ENCODE measurements at places on chromosomes 5 and 9. TPM values are rescaled to one million over a fixed set of nuclear protein-coding genes. Genes with fewer than 3 reads are reported as not detected.

The LRRC19 gene
- total RNA-seq: not detected

The TMEM250 gene
- total RNA-seq: 38.2 TPM

The IL4 gene
- total RNA-seq: not detected

The HNRNPA0 gene
- total RNA-seq: 13.9 TPM

The FBXL7 gene
- 5.7 TPM for total RNA-seq

The CLINT1 gene
- 83.1 TPM for total RNA-seq

The GNA14 gene
- total RNA-seq: 0.73 TPM

The SLC4A9 gene
- not detected for total RNA-seq

The PGM5 gene
- total RNA-seq: 4.0 TPM

The GRM6 gene
- not detected for total RNA-seq

The SPAG8 gene
- total RNA-seq: 2.2 TPM

The SHISAL2B gene
- total RNA-seq: not detected

The FGF10 gene
- under 0.01 TPM for total RNA-seq

The FOXD4L3 gene
- under 0.01 TPM for total RNA-seq

The IL5 gene
- not detected for total RNA-seq

The RNF224 gene
- not detected for total RNA-seq

All from subcutaneous preadipocyte (primary cell).